ENCODE measurements at places on chromosomes 12 and 14.

- DNase-seq, result no peak
Observed at GRCh38 chr14:77270361-77271112, 469 bp downstream of the NGB start.

GRCh38 chr12:43931187-43931586 lies 95.3 kb downstream of the TMEM117 start:
- no peak for DNase-seq

DNA sequence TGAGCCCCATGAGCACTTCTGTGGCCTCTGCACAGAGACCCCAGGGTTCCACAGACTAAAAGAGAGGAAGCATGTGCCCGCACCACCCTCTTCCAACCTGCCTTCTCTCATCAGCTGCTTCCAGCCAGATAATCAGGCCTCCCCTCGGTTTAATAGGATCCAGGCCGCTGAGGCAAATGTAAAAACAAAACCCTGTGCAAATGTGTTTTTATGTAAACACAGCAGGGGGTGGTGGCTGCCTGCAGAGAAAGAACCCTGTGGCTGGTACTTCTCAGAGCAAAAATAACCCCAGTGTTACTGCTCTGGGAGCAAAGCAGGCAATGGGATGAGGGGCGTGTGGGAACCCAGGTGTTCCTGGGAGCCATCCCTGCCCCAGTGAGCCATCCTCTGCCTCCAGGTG lies 46.2 kb downstream of the WSCD2 start:
- DNase-seq, result no peak

- no peak for DNase-seq
Observed at GRCh38 chr14:27836386-27836785, 930.2 kb upstream of the FOXG1 start.

- no peak for DNase-seq
Observed at GRCh38 chr12:110763583-110763982, 20.9 kb upstream of the PPP1CC start.

- no peak for DNase-seq
Observed at GRCh38 chr12:44101475-44101874, 265.6 kb downstream of the TMEM117 start.

GRCh38 chr14:95504135-95505029 lies 12.1 kb downstream of the SYNE3 start:
- DNase-seq, result no peak

- peak; percentile 17 for DNase-seq
Observed at GRCh38 chr12:89733579-89734201, 25.1 kb upstream of the ATP2B1 start.

GRCh38 chr14:50926851-50927386 lies 17.4 kb downstream of the PYGL start:
- DNase-seq, result peak; percentile 83

DNA sequence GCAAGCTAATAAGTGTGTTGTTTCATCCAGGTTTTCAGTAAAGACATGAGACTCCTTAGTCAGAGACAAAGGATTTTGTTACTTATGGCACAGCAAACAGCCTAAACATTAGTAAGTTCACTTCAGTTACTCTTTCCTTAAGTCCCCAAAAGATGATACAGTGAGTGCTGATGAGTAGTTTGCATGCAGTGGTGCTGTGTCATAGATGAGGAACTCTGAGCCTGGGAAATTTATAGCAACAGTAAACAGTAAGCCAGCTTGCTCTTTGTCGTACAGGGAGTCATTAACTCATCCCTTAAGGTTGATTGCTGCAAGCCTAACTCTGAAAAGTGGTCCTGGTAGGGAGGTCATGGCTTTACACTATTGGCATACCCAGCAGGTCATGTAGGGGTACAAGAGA lies 208.6 kb upstream of the OR4E1 start:
- no peak for DNase-seq

DNA sequence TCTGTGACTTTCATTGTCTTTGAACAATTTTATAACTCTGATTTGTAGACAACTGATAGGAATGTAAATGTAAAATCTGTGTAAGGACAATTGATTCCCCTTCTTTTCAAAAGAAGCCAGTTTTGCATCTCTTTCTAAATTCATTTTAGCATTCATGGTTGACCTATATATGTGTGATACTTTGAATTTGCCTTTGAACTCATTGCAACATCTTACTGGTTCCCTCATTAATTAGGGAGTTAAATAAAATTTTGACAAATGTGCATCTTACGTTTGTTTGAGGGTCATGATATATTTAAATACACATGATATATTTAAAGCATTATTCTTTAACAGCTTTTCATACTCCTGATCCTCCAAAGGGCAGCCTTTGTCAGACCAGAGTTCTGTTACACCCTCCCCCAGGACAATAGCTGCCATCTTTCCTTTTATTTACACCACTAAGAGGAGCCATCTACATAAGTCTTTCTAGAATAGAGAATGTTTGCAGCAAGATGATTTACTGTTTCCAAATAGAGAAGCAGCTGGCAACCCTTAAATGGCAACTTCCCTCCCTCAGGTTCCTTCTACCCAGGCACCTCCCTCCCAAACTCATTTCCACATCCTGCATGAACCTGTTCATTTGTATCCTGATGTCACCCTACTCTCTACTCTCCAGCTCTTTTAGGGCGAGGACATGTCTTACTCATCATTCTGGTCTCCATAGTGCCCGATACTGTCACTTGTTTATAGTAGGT lies 40.2 kb upstream of the APPL2 start:
- peak; percentile 2 for DNase-seq

GRCh38 chr14:96059519-96060135 lies 20.5 kb downstream of the C14orf132 start:
- DNase-seq, result no peak

DNA sequence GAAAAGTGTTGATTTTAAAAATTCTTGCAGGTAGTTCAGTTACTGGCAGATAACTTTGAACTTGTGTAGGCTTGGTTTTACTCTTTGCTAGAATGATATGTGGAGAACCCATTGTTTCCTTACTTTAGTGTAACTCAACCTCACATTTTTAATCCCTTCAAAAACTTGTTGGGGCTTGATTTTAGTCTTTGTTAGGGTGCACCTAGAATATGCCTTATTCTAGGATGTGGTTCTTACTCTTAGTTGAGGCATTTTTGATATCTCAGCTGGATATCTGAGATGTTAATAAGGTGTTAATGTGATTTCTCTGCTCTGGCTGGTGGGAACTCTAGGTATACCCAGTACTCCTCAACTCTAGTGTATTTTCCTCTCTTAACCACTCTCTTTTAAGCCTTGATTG lies 10.0 kb downstream of the MNAT1 start:
- no peak for DNase-seq

GRCh38 chr12:89357297-89357730 lies 5.0 kb upstream of the DUSP6 start:
- DNase-seq, result no peak

All from KG1 (cell line).